ENCODE measurements at places on chromosomes 12 and 14. TPM values are rescaled to one million over a fixed set of nuclear protein-coding genes. Genes with fewer than 3 reads are reported as not detected.
A peak's percentile ranks its signal among the peaks of the same experiment; 100 is the strongest.

GRCh38 chr12:57452937-57453509, 2.1 kb upstream of the INHBE start:
- DNase-seq, result peak; percentile 79
- no peaks in the 10 kb centered on the region for H3K36me3 ChIP-seq
- H3K4me3 ChIP-seq, result no peak overlapping the region
- no peaks in the 10 kb centered on the region for H3K27me3 ChIP-seq

DNA sequence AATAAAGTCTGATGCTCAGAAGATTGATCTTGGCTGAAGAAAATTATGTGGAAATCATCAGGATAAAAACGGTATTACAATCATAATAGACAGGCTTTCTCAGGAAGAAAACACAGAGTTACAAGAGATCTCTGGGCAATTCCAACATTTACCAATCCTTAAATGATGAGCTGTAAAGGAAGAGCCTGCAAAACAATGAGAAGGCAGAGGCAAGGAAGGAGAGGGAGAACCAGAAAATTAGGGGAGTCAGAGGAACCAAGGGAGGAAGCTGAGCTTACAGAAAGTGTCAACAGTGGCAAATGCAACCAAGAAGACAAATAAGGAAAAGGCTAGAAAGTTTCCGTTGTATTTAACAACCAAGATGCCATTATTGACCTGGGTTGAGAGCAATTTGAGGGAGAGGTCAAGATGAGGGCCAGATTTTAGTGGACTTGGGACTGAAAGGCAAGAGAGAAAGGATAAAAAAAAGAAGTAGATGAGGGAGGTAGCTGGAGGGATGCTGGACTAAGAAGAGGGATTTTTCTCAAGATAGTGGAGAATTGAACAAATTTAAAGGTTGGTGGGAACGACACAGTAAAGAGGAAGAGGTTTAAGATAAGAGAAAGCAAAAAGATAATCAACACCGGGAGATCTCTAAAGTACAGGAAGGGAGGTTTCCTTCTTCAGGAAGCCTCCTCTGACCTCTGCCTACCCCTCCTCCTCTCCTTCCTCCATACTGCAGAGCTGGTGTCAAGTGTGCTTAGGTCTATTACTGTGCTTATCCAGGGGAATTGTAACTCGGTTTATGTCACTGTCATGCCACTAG, 116.9 kb downstream of the DUSP6 start:
- no peaks in the 10 kb centered on the region for H3K4me1 ChIP-seq
- DNase-seq, result no peak
- no peak overlapping the region for H3K27ac ChIP-seq

DNA sequence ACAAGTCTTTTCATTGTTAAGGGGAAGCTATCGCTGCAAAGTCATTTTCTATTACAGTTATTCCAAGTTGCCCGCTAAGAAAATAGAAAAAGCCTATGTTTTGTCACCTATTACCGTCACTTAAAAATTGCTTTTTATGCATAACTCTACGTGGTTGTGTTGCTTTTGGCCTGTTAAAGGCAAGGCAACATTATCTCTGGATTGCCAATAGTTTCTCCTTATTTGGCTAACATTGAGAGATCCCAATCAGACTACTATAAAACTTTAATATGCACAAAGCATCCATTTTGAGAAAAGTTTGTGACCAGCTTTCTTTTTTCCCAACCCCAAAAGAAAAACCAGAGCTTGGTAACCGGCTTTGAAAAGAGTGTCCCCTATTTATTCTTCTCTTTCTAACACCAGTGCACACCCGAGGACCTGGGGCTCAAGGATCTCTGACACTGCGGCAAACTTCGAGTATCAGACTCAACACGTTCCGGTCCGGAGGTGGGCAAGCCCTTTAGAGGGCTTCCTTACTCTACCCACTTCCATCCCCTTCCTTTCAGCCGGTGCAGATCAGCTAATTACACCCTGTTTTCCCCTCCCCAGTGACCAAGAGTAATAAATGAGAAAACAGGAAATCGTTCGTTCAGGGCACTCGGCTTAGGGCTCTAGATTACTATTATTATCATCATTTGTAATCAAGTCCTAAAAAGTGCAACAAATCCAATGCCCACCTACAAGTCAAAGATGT, 1.2 kb downstream of the PPP1R12A start:
- H3K27me3 ChIP-seq, result no peaks in the 10 kb centered on the region

GRCh38 chr12:106974511-106974910, 12.4 kb downstream of the MTERF2 start:
- H3K4me3 ChIP-seq, result no peak overlapping the region
- no peak overlapping the region for H3K27ac ChIP-seq
- no peak for DNase-seq
- H3K27me3 ChIP-seq, result no peaks in the 10 kb centered on the region
- peaks cover 25% of the 10 kb centered on the region for H3K4me1 ChIP-seq

The GYS2 gene
- not detected for total RNA-seq

The INSM2 gene
- total RNA-seq, result not detected

Measured in transverse colon (tissue), 4 donors.